NCI-H1105 (cell line): ENCODE measurements at places on chromosomes 11 and 22.
A peak's percentile ranks its signal among the peaks of the same experiment; 100 is the strongest.

- DNase-seq: peak; percentile 3
These were observed 323.3 kb upstream of the NCAM1 start for GRCh38 chr11:112637876-112638275.

- no peak for DNase-seq
These were observed 173.3 kb downstream of the CADM1 start for GRCh38 chr11:115330684-115331482.

- no peak for DNase-seq
These were observed 59.2 kb downstream of the CACNG2 start for GRCh38 chr22:36644333-36644757.

DNA sequence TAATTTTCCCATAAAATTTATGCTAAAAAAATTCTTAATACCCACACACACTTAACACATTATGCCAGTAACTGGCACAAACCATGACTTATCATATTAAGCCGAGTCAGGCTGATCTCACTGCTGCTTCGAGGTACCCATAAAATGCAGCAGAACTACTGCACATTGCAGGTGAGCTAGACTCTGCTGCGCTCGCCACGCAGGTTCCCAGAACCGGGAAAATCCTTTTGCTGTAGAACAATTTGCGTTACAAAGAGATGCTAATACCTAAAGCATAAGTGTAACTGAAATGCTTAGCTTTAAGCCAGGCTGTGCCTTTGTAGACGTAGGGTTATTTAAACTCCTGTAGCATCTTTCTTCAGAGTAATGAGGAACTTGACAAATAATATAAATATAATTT is 200.3 kb downstream of the MSANTD4 start:
- DNase-seq: no peak

DNA sequence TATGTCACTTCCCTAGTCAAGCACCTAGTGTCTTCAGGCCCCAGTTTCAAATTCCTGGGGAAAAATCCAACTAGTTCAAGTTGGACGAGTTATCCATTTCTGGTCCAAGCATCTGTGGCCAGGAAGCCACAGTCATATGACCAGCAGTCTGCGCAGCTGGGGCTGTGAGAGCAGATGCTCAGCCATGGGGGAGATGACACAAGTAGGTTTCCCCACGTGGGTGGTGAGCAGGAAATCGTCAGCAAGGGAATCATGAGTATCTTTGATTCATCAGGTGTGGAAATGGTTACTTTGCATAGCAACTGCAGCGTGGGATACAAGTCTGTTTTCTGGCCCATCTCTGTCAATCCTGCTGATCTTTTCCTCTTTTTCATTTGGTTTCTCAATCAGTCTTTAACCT is 185.3 kb downstream of the C11orf91 start:
- DNase-seq: no peak

GRCh38 chr11:94938095-94939055 is 35.0 kb downstream of the CWC15 start:
- no peak for DNase-seq

DNA sequence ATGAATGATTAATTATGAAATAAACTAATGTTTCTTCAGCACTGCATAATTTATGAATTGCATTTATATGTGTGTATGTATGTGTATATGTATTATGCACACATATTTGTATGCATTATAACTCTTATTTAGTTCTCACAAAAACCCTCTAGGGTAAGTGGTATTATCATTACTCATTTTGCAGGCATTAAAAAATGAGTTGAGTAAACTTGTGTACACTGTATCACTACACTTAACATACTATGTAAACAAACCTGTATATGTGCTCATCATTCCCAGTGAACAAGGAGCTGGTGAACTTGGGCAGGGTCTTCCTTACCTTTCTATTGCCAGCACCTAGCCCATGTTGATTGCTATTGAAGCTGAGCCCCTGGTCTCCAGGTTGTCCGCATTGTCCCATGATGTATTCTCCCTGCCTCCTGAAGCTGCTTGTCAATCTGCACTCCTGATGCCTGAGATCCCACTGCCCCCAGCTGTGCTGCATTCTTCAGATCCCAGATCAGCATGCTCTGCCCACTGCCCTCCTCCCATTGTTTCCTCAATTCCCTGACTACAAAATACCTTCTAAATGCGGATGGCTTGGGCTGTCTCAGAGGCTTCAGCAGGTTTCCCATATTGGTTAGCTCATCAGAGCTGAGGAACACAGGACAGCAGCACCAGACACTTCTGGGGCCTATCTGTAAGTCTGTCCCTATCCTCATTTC is 267.9 kb upstream of the SESN3 start:
- DNase-seq: no peak

DNA sequence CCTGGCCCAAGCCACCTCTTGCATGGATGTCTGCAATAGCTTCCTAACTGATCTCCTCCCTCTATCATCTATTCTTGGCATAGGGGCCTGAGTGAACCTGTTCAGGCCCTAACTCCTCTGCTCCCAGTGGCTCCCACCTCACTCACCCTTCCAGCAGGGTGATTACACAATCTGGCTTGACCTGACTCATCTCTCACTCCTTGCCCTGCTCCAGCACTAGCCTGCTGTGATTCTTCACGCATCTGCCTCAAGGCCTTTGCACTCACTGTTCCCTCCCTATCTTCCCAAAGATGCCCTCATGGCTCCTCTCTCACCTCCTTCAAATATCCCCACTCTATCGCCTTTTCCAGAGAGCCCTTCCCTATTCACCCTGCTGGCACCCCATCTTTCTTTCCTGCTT is 10.5 kb downstream of the SCN4B start:
- no peak for DNase-seq

DNA sequence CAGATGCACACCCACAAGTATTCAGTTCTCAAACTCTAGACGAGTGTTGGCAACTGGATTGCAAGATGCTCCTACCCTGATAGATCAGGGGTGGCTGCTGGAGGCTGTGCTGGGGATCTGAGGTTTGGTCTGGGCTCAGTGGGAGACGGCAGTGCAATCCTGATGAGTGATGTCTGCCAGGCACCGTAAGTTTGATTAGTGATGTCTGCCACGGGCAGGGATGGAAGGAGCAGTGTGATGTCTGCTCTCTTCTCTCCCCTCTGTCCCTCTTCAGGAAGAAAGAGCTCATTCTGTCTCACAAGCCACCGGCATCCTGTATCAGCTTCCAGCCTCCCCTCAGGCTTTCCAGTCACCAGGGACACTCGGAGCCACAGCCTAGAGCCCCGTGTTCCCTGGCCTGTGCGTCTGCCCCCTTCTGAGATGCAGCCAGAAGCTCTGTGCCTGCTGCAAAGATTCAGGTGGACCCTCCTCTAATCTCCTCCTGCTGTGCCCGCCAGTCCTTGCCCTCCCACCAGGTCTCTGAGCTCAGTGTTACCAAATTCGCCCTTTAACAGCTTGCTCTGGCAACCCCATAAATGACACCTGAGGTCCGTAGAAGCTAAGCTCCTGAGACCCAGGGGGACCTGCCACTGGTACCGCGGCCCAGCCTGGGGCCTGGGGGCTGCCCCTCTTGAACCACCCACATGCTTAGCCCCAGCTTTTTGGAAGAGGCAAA is 19.9 kb downstream of the TP53I11 start:
- no peak for DNase-seq

- DNase-seq: no peak
These were observed 76.8 kb upstream of the SUSD2 start for GRCh38 chr22:24104307-24105012.

- no peak for DNase-seq
These were observed 147.0 kb upstream of the B3GAT1 start for GRCh38 chr11:134558916-134559601.

- no peak for DNase-seq
These were observed 5.7 kb downstream of the CLTCL1 start for GRCh38 chr22:19285831-19286230.
